ENCODE measurements at places on chromosomes 4 and X.

- DNase-seq: no peak
Measured at GRCh38 chr4:152462047-152462446, 73.8 kb downstream of the FBXW7 start.

- no peak for DNase-seq
Measured at GRCh38 chrX:138026211-138026610, 460.3 kb downstream of the ZIC3 start.

GRCh38 chr4:102129810-102130209 is 215.5 kb downstream of the SLC39A8 start:
- no peak for DNase-seq

GRCh38 chr4:105374071-105374470 is 99.8 kb downstream of the PPA2 start:
- no peak for DNase-seq

- DNase-seq: peak; percentile 29
Measured at GRCh38 chrX:38561951-38562719, 793 bp downstream of the TSPAN7 start.

GRCh38 chrX:140767646-140768045 is 58.1 kb downstream of the LINC00632 start:
- no peak for DNase-seq

DNA sequence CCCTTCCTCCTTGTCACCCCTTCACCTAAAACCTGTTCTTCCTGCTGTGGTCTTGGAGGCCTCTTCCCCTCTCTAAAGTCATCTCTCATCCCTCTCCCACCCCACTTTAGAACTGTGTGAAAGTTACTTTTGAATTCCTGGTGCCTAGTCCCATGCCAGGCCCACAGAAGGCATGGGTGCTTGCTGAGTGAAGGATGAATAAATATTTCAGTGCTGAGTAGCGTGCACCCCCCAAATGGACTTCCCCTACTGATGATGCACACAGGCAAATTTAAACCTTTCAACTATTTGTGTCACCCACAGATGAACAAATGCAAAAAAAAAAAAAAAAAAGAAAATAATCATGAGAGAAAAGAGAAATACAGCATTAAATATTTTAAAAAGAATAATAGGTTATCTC is 19.8 kb downstream of the PSMD10 start:
- DNase-seq: no peak

- no peak for DNase-seq
Measured at GRCh38 chrX:152635941-152636340, 1.8 kb upstream of the GABRQ start.

DNA sequence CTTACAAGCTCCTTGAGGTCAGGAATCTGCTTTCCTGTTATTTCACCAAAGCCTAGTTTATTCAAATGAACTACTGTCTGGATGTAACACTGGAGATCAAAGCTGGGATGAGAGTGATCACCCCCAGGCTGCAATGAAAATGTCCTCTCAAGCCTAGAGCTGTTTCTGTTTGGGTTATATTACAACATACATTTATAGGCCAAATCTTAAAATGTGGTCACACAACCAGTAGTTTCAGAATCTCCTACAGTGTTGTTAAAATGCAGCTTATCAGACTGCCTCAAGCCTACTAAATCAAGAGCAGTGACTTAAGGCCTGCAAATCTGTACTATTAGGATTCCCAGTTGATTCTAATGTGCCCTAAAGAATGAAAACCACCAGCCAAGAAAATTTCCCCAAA is 207.5 kb downstream of the PAPSS1 start:
- no peak for DNase-seq

DNA sequence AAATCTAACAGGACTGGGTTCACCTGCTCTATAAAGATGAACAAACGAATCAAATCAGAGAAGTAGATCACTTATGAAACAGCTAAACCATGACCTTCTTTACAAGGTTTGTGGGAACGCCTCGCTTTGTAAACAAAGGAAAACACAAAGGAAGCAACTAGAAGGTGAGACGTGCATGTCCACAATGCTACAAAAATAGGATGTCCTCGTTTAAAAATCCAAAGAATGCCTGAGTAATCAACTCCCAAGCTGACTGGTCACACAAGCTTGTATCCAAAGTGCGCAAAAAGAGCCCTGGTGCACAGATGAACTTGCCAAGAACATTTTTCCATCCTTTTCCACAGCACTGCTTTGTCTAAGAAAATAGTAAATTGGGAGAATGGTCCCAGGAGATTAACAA is 6.3 kb upstream of the SH3KBP1 start:
- no peak for DNase-seq

GRCh38 chrX:68669094-68669860 is 21.8 kb downstream of the STARD8 start:
- no peak for DNase-seq

DNA sequence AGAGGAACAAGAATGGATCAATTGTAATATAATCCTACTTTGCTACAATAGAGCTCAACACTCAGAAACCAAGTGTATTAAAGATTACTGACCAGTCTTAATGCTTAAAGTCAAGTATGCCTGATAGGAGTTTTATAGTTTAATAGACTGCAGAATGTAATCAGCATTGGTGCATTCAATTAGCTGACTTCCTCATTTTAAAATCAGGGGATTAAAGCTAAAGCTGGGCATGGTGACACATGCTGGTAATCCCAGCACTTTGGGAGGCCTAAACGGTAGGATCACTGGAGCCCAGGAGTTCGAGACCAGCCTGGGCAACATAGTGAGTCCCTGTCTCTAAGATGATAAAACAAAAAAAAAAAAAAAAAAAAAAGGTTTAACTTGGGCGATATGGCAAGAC is 10.8 kb downstream of the HNRNPDL start:
- no peak for DNase-seq

GRCh38 chrX:48021026-48021900 is 14.5 kb downstream of the SPACA5 start:
- DNase-seq: peak; percentile 85

DNA sequence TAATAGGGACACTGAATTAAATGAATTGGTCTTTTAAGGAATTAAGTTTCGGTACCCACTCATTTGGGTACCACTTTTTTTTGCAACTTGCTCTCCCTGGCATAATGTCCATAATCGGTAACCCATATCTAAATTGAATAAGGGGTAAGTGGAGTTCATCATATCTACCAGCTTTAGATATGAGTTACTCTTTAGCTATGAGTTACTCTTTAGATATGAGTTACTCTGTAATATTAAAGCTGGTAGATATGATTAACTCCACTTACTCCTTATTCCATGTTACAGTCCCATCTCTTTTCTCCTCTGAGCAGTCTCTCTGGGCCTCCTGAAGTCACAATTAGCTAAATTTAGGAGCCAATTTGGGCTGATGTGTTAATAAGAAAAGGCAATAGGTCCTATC is 85.7 kb downstream of the TEX13C start:
- no peak for DNase-seq

DNA sequence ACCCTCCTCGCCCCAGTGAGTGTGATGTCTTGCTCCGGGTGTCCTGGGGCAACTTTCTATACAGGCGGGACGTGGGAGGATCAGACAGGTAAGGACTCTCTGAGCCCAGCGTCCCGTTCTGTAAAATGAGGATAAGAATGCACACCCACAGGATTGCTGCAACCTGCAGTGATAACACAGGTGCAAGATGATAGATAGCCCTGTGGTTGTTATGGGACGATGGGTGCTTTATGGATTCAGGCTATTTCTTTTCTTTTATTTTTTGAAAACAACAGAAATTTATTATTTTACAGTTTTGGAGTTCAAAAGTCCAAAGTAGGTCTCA is 28.6 kb downstream of the BEX3 start:
- DNase-seq: no peak

- no peak for DNase-seq
Measured at GRCh38 chr4:38373375-38373774, 290.6 kb upstream of the KLF3 start.

GRCh38 chr4:183402771-183403170 is 41.7 kb upstream of the CDKN2AIP start:
- DNase-seq: no peak

DNA sequence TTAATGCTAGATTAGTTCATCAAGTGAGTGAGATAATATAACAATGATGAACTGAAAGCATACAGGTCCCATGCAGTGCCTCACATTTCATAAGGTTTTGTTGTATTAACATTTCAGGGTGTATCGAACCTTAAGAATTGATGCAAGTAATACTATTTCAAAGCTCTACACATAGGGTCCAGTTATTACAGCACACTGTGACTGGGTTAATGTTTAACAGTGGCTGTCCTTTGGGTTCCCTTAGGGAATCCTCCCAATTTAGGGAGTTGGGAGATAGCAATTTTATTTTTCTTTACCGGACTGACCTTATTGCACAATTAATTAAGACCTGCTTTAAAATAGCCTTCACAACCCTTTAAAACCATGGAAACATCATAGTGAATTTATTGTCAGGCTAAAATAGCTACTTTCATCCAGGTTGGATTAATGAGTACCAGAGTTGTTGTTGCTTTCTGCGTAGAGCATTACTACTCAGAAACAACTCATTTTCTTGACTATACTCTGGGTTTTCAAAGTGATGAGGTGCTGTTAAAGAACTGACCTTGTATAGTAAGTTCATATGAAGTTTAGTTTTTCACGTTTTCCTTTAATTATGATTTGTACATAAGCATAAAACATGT is 134.4 kb downstream of the AKAP4 start:
- DNase-seq: no peak

DNA sequence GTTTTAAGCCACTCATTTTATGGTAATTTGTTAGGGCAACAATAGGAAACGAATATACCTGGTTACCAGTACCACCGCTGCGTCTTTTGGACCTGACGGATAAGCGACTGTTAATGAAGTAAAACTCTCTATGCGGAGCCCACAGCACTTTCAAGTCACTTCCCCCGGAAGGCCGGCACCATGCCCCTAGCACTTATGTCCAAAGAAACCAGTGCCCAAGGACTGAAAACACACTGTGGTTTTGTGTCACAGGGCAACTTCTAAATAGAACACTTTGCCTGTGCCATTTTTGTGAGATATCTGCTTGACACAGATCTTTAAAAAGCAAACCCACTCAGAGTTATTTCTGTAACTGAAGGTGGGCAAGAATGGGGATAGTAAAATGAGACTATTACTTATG is 22.7 kb downstream of the SH3KBP1 start:
- no peak for DNase-seq

DNA sequence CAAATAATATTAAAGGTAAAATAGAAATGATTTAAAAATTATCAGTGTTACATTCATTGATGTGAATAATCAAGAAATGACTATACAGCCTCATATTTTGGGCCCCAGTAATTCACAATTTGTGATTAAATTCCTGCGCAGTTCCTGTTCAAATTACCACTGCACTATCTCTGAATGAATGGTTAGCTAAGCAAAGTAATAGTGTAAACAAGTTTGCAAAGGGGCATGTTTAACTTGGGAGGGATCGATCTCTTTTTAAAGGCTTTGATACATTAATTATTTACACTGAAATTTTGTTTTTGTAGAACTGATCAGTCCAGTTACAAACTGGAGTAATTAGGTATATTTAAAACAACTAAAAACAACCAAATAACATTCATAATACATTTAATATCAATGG is 784.4 kb downstream of the RPA4 start:
- DNase-seq: no peak
